ENCODE measurements at places on chromosomes 11 and 22.
A peak's percentile ranks its signal among the peaks of the same experiment; 100 is the strongest.

DNA sequence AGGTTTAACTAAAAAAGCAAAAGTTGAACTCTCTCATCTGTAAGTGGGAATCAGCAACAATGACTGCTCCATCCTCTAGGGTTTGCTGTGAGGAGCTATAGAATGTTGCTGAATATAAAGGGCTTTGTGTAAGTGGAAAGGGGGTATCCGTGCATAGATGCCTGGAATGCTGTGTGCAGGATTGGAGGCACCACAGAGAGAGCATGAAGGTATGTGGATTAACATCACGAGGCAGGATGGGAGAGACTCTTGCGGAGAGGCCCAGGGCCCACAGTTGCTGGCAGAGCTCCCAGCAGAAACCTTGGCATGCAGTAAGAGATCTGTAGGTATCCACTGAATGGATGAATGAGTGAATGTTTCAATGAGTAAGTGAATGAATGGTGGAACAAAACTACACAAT, 298.7 kb upstream of the DDI1 start:
- DNase-seq, result no peak

DNA sequence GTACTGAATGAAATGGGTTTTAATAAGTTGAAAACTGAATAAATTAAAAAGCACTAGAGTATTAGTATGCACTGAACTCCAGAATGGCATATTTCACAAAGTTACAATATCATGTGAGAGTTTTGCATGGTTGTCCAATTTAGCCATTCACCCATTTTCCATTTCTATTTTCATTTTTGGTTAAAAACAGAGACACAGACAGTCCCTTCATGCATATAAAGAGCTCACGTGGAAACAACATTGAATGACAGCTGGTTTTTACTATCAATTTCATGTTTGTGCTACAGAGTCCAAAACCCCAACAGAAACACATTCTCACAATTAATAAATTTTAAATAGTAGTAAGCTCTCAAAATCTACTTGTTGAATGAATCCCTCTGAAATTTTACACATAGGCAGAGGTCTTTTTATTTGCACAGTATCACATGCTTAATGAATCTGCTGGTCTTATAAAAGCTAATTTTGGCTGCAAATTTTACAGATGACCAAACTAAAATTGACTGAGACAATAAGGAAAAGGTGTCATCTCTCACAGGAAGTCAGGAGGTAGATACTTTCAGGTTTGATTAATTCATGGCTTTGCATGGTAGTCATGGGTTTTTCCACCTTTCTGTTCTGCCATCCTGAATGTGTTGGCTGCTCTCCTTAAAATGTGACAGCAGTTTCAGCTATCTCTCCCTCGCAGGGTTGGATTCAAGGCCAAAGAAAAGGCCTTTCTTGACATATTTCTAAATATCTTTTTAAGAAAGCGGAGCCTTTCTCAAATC, 20.6 kb upstream of the DDI1 start:
- DNase-seq, result no peak

GRCh38 chr22:18012531-18012930, 11.8 kb downstream of the MICAL3 start:
- DNase-seq, result no peak

DNA sequence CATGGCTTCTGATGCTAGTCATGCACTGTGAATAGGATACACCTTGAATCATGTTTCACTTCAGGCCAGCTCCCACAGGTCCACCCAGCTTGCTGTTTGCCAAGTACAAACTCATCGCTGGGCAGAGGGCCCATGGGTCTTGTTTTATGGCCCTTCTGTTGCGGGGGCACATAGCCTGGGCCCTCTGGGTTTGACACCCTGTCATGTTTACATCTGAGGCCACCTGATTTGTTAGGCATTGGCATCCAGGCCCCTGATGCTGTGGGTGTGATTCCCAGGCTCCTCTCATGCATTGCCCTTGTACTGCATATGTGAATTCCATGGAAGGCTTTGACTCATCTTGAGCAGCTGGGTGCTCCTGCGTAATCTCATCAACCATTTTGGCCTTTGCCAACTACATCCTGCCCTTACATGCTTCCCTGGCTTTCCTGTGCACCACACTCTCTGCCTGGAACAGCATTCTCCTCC, 32.6 kb downstream of the PPFIBP2 start:
- no peak for DNase-seq

DNA sequence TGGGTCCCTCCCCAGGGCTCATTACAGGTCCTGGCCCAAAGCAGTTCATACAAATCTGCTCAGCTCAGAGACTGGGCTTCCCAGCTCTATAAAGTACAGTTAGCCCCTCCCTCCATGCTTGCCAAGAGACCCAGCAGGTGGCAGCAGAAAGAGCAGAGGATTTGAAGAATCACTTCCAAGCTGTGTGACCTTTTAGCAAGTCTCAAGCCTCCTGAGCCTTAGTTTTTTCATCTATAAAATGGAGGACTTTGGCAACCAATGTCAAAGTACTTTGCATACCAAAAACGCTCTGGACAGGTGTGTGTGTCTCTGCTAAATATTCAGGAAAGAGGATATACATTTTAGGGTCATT, 26.6 kb downstream of the RELT start:
- DNase-seq, result peak; percentile 60
